B cell (primary cell): ENCODE measurements at places on chromosomes 5 and 9. TPM values are rescaled to one million over a fixed set of nuclear protein-coding genes. Genes with fewer than 3 reads are reported as not detected.

The GMCL2 gene
- total RNA-seq, result not detected in 2 replicates

The NRG2 gene
- total RNA-seq, result 0.15 and 0.22 TPM in 2 replicates

DNA sequence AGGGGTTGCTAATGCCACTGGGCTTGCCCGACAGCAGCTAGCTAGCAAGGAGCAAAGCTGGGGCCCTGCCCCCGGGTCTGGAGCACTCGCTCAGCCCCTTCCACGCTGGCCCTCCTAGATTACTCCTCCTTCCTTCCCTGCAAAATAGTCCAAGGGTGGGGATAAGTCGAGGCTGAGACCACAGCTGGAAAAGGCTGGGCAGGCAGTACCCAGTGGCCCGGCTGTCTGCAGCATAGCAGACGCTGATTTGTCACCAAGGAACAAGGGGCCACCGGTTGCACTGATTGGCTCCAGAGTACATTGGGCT, 73.9 kb downstream of the ADAMTS2 start:
- no peak for DNase-seq

- DNase-seq, result no peak
Measured at GRCh38 chr5:172444110-172444510, 10.2 kb downstream of the SH3PXD2B start.

The OR1J2 gene
- total RNA-seq, result not detected in 2 replicates

GRCh38 chr9:124357721-124358361, 57.4 kb downstream of the PSMB7 start:
- no peak for DNase-seq

The PCDHB6 gene
- total RNA-seq, result not detected in 2 replicates

DNA sequence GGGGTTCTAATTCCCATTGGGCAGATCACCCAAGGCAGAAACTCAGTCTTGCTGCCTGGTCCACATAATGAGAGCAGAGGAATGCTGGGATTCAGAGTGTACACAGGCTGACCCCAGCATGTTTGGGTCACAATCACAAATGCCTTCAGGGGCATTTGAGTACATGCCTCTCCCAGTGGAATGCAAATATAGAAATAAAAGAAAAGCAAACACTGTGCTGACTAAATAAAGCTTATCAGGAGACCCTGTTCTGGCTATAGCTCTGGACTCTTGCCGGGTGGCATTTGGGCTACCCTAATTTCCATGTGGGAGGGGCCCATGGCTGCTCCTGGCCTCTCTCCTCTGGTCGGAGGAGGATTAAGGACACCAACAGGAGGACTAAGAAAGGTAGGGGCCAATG, 121.4 kb downstream of the DOCK8 start:
- no peak for DNase-seq

The ATG12 gene
- total RNA-seq, result 97.5 and 101 TPM in 2 replicates

- DNase-seq, result no peak
Measured at GRCh38 chr9:70529377-70529776, 114.9 kb upstream of the KLF9 start.

DNA sequence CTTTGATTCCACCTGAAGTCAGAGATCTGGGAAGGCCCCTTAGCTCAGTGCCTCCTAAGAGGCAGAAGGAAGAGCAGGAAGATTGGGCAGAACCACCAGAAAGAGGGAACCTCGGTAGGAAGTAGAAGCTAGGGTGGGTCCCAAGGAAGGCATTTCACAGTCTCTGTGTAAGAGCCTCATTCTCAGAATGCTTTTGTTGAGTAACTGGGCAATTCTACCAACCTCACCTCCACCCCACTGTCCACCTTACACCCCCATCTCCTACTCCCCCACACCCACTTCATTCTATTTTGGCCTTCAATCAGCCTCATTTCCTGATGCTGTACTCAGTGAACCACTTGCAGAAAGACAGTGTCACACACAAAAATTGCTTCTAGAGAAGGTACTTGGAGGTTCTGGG, 3.5 kb downstream of the HBEGF start:
- no peak for DNase-seq

DNA sequence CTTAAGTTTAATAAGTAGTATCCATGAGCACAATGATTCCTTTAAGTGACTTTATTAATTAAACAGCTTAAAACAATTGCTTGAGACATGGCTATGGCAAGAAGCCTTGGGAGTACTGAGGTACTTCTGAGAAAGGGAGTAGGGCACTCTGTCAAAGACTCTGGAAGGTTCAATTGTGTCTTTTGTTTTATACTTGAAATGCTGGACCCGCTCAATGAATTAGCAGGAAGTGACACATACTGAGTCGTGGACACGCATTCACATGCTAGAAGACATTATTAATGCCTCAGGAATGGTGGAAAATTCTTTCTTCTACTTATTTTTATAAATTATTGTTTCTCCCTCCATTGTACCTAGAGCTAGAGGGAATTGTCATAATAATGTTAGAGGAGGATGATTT, 347.3 kb upstream of the ZNF608 start:
- DNase-seq, result no peak

- no peak for DNase-seq
Measured at GRCh38 chr9:131500939-131501541, 1.7 kb upstream of the POMT1 start.

DNA sequence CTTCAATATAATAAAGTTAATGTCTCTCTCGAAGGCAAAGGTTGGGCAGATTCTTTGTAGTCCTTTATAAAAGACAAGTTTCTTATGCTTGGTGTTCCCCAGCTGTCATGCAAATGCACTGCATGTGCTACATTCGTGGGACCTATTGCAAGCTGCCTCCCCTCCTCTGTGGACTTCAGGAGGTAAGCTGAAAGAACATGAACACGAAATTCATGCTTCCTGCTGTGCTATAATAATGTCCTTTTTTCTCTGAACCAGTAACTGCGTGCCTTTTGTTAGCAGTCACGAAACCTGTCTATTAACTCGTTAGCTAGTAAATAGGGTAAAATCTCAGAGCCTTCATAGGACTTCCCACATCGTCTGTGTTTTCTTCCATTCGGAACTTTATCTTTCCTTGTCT, 363.5 kb downstream of the CDH9 start:
- no peak for DNase-seq

The LAMC3 gene
- 0.25 and 0.29 TPM in 2 replicates for total RNA-seq

GRCh38 chr5:1118738-1119137, 6.9 kb upstream of the SLC12A7 start:
- no peak for DNase-seq

The PCDHA8 gene
- not detected in 2 replicates for total RNA-seq

GRCh38 chr9:92294297-92294676, 790 bp upstream of the IARS1 start:
- DNase-seq, result no peak
